ENCODE measurements at places on chromosomes 6 and 20. TPM values are rescaled to one million over a fixed set of nuclear protein-coding genes. Genes with fewer than 3 reads are reported as not detected.

DNA sequence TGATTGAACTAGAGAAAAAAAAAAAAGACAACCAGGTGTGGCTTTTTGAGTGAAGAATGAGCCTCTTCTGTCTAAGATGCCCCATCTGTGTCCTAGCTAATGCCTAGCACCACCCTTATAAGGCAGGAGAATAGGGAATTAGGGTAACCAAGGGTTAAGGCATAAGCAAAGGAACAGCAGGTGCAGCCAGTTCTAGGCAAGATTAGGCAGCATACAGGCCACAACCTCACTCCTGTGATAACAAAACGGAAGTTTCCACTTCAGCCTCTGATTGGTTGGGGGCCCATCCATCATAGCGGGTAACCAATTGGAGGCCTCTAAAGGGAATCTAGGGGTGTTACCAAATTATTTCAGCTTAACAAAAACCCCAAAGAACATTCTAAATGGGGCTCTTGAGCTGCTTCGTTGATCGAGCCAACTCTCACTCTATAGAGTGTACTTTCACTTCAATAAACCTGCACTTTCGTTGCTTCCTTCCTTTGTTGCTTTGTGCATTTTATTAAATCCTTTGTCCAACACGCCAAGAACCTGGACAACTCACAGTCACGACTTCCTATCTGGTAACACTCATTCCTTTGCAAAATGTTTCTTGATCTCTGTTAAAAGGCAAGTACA lies 61.9 kb upstream of the TAGAP start:
- DNase-seq = peak; percentile 53

DNA sequence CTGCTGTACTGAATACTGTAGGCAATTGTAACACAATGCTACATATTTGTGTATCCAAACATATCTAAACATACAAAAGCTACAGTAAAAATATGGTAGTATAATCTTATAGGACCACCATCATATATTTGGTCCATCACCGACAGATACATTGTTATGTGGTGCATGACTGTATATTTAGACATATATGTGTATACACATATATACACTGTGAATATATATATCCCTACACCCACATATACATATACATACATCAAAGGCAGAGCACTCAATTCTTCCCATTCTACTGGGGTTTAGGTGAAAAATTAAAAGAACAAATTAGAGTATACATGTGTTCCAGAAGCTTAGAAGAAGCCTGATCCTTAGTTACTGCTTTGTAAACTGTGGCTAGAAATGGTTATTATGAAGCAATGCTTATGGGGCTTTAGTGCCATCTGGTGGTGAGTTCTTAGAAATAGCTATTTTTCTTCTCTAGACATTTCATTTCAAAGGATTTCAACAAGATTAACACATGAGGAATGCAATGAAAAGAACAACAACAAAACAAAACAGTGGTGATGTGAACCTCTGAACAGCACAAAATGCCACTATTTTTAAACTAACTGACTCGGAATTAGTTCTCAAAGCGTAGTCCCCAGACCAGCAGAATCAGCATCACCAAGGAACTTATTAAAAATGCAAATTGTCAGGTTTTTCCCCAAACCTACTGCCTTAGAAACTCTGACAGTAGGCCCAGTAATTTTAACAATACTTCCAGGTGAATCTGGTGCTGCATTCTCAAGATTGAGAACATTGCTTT lies 38.0 kb downstream of the PKHD1 start:
- DNase-seq = no peak

Gene THBS2
- total RNA-seq = 194 TPM

DNA sequence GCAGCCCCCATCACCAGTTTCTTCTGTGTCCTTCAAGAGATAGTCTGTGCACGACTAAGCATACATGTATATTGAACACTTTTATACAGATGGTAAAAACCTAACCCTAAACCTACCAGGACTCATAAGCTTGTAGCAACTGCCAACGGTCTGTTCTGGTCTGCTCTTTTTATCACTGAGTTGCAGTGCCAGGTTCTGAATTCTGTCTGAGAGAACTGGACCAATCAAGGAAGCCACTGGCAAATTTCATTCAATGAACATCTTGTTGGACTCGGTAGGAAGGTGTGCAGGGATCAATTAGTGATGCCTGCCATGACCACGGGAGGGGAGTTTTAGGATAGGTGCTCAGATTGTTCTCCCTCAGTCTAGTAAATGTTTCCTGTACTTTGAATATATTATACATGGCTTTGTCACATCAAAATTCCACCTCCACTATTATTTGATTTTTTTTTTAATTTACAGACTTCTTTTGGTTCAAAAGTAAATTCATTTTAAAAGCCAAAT lies 146.8 kb downstream of the EYA2 start:
- DNase-seq = no peak

- no peak for DNase-seq
These were observed 655 bp upstream of the NDUFAF4 start for GRCh38 chr6:96898241-96898851.

Gene ANKRD66
- total RNA-seq = not detected

GRCh38 chr6:17527076-17527475 lies 73.0 kb upstream of the FAM8A1 start:
- DNase-seq = no peak

Gene COL21A1
- total RNA-seq = not detected

Gene BACH2
- total RNA-seq = not detected
